WERI-Rb-1 (cell line): ENCODE measurements at places on chromosomes 2 and 18.

DNA sequence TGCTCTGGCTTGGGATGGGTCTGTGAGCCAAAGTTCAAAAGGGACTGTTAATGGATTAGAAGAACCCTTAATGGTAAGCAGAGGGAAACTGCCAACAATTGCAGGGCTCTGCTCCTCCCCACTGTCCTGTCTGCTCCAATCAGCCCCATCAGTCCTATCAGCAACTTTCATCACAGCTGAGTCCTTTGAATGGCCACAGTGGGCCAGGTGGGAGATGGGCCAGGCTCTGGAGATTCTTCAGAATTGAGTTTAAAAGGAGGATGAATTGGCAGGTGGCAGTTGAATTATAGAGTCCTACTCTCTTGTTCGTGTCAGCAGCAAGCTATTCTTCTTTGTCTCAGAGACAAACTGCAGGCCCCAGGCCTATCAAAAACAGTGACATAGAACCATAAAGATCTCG, 573.9 kb downstream of the EPHA4 start:
- DNase-seq: no peak

DNA sequence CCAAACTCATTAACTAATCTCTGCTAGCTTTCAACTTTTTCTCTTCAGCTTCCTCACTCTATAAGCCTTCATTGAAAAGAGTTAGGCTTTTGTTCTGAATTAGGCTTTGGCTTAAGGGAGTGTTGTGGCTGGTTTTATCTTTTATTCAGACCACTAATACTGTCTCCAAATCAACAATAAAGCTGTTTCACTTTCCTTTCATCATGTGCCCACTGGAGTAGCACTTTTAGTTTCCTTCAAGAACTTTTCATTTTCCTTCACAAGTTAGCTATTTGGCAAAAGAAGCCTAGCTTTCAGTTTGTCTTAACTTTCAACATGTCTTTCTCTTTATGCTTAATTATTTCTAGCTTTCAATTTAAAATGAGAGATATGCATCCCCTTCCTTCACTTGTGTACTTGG, 271.7 kb upstream of the FSIP2 start:
- DNase-seq: no peak

DNA sequence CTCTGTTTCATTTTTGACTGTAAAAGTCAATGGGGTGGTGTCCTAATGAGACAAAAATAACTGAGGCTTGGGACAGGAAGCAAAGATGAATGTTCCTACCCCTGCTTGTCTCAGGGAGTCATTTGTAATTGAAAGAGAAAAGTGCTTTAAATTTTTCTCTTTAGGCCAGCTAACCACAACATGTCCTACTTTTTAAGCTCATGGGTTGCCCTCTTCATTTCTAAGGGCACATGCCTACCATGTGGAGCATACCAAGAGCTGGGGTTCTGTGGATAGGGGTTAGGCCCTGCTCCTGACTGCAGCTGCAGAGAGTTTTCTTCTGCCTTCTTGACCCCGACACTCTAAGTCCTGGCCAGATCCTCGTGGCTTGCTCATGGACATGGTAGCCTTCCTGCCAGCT, 96.8 kb upstream of the ARL4C start:
- DNase-seq: no peak

GRCh38 chr18:28766721-28767120, 589.8 kb upstream of the CDH2 start:
- DNase-seq: no peak

DNA sequence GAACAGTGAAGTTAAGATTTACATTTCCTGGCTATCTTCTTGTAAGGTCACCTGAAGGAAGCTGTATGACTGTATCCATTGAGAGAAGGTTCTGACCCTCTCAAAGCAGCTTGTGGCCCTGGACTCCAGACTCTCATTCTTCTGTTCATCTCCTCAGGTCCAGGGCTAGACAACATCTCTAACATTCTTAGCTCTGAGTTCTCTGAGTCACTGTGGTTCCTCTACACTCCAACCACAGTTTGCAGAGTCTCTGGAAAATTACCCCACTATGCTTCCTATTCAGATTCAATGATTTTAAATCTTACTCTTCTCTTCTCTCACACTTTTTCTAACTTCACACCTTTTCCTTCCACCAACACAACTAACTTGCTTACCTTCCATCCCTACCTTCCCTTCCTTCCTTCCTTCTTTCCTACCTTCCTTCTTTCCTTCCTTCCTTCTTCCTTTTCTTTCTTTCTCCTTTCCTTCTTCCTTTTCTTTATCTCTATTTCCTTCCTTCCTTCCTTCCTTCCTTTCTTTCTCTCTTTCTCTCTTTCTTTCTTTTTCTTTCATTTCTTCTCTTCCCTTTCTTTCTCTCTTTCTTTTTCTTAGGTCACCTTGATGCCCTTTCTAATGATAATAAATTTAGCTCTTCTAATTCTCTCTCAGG, 824.3 kb upstream of the ZEB2 start:
- DNase-seq: no peak
